Urinary bladder (tissue), 4 donors: ENCODE measurements at places on chromosomes 4 and X. TPM values are rescaled to one million over a fixed set of nuclear protein-coding genes. Genes with fewer than 3 reads are reported as not detected.

TBC1D9 gene
- 68.0 TPM for total RNA-seq

FBXO8 gene
- 69.4 TPM for total RNA-seq

IGFBP7 gene
- 288 TPM for total RNA-seq

ATXN3L gene
- not detected for total RNA-seq

CLCN5 gene
- total RNA-seq: 26.3 TPM

GLUD2 gene
- total RNA-seq: 3.3 TPM

- no peak for DNase-seq
Measured at GRCh38 chrX:115665122-115665521, 104.1 kb downstream of the PLS3 start.

GRCh38 chr4:147096667-147097604 lies 151.3 kb upstream of the TTC29 start:
- no peak for DNase-seq

DNA sequence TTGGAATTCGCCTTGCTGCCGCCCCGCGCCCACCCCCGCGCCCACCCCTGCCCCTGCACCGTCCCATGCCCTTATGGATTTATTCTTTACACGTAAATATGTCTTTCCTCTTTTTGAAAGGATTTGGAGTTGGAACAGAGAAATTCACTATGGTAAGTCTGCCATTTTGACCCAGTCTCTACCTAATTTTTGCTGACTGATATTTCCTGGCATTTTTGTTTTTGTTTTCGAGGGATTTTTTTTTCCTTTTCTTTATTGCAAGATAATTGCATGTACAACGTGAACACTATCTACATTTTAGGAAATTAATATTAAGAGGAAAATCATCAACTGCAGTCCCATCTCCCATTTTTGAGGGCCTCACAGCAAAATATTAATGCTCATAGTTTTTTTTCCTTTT lies 468 bp upstream of the SPIN2B start:
- DNase-seq: no peak

- DNase-seq: no peak
Measured at GRCh38 chrX:39398215-39398962, 597.1 kb downstream of the MID1IP1 start.

DNA sequence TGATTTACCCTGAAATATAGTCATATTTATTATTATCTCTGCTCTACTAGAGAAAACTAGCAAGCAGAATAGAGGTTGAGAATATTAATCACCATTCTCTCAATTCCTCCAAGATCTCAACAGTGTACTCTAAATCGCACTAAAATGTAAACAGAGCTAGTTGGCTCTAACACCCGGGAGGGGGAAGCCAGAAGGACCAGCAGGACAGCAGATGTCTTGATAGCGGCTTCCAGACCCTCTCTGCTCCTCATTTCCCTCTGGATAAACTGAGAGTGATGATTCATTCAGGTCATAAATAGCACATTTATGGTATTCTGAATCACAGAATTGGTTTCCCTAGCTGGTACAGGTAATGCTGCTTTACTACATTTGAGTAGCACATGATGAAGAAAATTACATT lies 82.5 kb downstream of the TBC1D9 start:
- no peak for DNase-seq

- no peak for DNase-seq
Measured at GRCh38 chr4:143178923-143179322, 5.8 kb upstream of the USP38 start.
